ENCODE measurements at places on chromosomes 3 and 15.

GRCh38 chr3:134179508-134179907 lies 71.2 kb downstream of the RYK start:
- DNase-seq, result no peak

DNA sequence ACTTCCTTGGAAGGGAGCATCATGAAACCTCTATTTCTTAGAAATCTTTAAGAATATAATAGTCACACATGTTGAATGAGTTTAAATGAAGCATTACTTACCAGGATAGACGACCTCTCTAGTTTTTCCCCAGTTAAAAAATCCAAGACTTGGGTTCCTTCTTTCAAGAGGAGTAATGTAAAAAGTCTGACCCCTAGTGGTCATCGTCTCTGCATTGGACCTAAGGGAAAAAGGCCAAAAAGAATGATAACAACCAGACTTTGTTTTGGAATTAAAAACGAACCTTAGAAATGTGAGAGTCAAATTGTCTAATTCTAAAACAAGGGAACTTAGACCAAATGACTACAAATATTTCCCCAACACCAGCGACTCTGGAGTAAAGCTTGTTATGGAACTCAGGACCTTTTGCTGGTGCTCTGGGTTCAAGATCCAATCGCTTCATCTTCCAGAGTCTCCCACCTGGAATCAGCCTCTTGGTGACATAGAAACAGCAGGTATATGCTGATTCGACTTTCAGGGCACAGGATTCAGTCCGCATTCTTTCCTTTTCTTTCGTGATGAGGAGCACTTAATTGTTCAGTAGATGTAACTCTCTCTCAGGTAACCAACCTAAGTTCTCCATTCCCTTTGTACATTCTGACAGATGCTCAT lies 214.8 kb upstream of the TPRG1 start:
- peak; percentile 70 for DNase-seq

GRCh38 chr3:52404391-52404790 lies 40.5 kb downstream of the SEMA3G start:
- DNase-seq, result no peak

DNA sequence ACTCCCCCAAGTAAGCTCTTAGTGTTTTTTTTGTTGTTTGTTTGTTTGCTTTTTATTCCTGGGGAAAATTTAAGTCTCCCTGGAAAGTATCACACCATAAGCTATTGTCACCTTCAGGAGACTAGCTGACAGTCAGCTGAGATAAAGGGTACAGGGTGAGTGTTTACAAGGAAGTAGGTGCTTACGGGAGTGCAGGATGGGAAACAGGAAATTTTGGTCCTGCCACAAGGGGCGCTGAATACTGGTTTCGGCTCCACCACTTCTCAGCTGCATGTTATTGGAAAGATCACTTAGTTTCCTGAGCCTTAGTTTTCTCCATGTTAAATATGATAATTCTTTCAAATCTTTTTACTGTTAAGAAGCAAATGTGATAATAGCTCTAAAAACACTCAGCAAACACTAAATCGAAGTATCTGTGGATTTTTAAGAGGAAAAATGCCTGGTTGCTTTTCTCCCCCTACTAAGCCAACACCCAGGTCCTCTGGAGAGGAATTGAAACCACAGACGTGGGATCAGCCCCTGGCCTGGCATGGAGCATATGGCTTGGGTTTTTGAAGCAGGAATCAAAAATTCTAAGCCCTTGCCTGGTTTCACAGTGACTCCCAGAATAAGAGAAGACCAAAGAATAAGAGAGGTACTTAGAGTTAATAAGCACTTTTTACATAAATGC lies 90.7 kb downstream of the SCN11A start:
- DNase-seq, result peak; percentile 23

- DNase-seq, result peak; percentile 17
Measured at GRCh38 chr3:179179979-179180759, 32.0 kb downstream of the PIK3CA start.

DNA sequence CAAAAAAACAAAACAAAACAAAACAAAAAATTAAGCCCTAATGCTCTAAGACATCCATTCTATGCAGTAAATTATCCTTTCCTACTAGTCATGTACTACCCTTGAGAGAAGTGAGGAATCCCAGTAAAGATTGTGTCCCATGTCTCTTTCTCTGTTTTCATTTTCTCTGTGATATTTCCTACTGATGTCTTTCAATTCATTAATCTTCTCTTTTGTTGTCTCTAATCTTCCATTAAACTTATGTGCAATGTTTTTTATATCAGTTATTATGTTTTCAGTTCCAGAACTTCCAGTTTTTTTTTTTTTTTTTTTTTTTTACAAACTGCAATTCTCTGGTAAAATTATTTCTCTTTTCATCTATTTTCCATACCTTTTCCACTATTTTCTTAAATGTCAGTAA lies 44.1 kb upstream of the SLC12A8 start:
- DNase-seq, result no peak
